ENCODE measurements at places on chromosomes 3 and 15.

- peak; percentile 18 for DNase-seq
These were observed 152.7 kb downstream of the IL20RB start for GRCh38 chr3:137110392-137110996.

GRCh38 chr3:147895509-147895908, 486.3 kb downstream of the ZIC1 start:
- DNase-seq: no peak

GRCh38 chr3:172690936-172691335, 19.9 kb downstream of the NCEH1 start:
- peak; percentile 37 for DNase-seq

DNA sequence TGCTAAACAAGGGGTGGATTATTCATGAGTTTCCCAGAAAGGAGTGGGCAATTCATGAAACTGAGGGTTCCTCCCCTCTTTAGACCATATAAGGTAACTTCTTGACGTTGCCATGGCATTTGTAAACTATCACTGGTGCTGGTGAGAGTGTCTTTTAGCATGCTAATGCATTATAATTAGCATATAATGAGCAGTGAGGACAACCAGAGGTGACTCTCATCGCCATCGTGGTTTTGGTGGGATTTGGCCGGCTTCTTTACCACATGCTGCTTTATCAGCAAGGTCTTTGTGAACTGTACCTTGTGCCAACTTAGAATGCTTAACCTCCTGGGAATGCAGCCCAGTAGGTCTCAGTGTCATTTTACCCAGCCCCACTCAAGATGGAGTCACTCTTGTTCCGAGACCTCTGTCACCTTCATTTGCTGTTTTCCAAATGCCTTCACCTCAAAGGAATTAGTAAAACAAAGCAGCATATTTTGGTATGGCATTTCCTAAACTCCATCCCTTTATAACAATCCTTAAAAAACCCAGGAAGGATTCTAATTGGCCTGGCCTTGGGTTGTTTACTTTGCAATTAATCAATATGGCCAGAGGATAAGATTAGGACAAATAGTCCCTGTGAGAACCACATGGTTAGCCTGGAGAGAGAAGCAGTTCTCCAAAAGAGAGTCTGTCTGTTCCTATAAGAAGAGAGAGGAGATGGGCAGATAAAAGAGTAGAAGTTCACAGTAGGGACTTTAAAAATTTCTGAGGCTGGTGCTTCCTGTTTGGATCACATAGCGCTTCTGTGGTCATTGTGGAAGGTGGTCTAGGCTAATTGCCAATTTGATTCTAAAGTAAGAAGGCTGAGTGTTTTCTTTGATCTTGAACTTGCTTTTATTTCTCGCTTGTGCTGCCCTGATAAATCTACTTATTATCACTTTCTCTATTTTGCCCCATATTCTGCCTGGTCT, 155.2 kb upstream of the EOMES start:
- no peak for DNase-seq

- DNase-seq: no peak
These were observed 2.5 kb downstream of the GATM start for GRCh38 chr15:45375836-45376235.

DNA sequence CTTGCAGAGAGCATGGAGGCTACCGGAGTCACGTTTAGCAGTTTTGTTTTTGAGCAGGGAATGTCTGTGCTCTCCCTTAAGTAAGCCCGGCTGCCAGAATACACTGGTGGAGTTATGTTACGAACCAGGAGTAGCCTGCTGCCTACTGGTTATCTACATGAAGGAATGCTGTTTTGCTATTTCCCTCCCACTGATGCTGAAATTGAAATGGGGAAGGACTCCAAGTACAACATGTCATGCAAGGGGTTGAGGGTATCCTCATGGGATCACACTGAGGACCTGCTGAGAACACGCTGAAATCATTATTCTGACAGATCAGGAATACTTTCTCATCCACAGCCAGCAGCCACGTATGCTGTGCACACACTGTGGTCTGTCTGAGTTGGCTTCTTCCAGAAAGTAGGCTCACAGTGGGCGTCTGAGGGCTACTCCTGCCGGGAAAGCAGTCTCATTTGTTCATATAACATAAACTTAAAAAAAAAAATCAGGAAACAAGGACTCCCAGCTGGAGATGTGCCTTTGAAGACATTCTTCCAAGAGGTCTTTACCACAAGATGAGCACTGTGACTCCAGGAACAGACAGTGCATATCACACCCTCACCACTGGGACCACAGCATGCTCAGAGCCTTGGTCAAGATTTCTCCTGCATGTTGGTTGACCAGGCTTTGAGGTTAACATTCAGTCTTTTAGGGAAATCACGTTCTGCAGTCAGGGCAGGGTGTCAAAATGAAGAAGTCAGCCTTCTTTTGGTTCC, 300.4 kb upstream of the RASGRP1 start:
- DNase-seq: no peak

Measured in NCI-H69 (cell line).